ENCODE measurements at places on chromosomes 4 and X.

GRCh38 chrX:9503261-9503660 is 38.4 kb downstream of the TBL1X start:
- no peak for DNase-seq

- DNase-seq, result no peak
Observed at GRCh38 chr4:21476757-21477156, 471.8 kb downstream of the KCNIP4 start.

DNA sequence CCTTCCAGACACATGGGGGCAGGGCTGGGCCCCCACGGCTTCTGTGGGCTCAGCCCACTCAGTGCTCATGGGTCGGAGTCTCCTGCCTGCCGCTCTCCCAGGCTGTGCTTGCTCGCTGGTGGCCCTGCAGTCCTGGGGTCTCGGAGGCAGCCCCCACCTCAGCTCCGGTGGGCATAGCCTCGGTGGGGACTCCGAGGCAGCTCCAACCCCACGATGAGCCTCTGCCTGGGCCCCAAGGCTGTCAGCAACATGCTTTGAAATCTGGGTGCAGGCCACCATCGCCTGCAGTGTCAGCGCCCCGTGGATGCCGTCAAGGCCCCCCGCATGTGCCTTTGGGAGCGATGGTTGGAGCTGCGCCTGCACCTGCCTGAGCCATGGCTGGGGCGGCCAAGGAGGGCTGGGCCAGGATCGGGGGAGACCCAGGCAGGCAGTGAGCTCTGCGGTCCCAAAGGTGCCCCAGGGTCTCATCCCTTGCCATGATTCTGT is 30.2 kb upstream of the SPON2 start:
- DNase-seq, result no peak

- DNase-seq, result peak; percentile 80
Observed at GRCh38 chr4:118981839-118982381, 93.3 kb downstream of the SYNPO2 start.

GRCh38 chrX:14506866-14507265 is 22.5 kb upstream of the GLRA2 start:
- DNase-seq, result no peak

GRCh38 chrX:49991758-49992157 is 69.4 kb downstream of the CLCN5 start:
- DNase-seq, result no peak

DNA sequence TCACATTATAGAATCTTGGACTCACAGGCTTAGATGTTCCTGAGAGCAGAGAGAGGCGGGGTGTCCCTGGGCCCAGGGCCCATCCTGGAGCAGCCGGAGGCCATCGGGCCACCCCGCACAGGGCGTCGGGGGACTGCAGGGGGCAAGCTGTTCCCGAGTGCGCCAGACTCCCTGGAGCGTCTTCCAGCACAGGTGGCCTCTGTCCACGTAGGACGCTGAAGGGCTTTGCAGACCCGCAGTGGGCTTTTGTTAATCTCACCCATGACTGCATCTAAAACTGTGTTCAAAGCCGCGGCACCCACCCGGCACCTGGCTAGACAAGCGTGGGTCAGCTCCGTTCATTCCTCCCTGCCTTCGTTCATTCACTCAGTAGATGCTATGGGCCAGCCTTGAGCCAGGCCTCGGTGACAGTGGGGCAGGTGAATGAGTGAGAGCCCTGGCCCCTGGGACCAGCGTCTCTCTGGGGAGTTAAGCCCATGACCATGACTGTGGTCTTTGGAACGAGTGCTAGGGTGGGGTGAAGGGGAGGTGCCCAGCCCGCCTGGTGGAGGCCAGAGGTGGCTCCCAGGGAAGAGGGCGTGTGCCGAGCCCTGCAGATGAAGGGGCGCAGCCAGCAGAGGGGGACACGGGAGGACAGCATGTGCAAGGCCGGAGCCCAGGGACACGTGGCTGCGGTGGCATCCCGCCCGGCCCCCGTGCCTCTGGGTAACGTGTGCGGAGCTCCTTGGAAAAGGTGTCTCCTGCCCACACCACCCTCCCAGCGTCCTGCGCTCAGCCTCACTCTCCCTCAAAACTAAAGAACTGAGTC is 98.3 kb downstream of the HMX1 start:
- DNase-seq, result no peak

- no peak for DNase-seq
Observed at GRCh38 chr4:54728368-54728767, 70.6 kb downstream of the KIT start.

DNA sequence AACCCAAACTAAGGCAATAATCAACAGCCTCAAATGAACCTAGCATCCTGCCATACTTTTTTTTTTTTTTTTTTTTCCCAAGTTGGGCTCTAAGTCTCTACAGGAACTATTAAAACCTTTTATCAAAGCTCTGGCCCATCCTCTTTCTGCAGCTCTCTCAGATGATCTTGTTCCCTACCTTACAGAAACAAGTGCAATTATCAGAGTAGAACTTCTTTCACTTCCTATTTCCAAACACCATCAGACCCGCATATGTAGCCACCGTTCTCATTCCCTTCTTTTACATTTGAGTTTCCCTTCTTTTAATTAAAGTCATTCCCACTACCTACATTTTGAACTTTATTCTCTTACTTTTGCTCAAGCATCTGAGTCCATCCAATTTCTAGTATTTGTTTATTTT is 690.6 kb downstream of the DMD start:
- DNase-seq, result no peak

GRCh38 chr4:132542228-132542627 is 606.9 kb upstream of the PCDH10 start:
- no peak for DNase-seq

DNA sequence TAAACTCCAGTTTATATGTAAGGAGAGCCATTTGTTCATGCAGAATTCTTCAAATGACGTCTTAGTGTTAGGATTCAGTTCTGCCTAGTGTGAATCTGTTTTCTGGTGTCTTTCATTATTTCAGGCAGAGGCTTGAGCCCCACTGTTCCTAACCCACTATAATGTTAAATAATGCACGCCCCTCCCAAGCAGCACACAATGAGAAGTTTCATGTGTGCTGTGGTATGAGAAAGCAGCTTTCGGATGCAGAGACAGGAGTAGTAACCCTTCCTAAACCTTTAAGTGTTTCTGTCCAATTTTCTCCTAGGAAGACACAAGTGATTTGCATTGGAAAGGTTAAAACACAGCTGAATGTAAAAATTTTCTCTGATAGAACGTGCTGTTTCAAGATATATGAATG is 54.5 kb downstream of the TRIM2 start:
- DNase-seq, result no peak

- no peak for DNase-seq
Observed at GRCh38 chr4:147909225-147909624, 177.3 kb downstream of the ARHGAP10 start.

- peak; percentile 31 for DNase-seq
Observed at GRCh38 chrX:50988649-50989048, 78.1 kb downstream of the BMP15 start.

- no peak for DNase-seq
Observed at GRCh38 chrX:93695981-93696380, 22.0 kb downstream of the FAM133A start.

DNA sequence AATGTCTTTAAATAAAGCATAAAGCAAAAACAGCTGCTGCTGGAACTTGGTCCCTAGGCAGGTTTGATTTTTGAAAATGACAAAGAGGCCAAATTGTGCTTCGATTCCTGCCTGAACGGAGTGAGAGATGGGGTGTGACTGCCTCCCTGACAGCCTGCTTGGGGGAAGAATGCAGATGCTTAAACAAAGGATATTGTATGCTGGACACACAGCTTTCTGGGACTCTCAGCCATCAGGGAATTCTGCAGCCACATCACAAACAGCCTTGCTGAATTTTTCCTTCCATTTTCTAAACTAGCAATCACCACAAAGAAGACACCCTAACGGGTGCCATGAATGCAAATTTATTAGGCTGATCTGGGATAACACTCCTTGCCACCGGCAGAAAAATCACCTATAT is 83.9 kb upstream of the CPEB2 start:
- no peak for DNase-seq

DNA sequence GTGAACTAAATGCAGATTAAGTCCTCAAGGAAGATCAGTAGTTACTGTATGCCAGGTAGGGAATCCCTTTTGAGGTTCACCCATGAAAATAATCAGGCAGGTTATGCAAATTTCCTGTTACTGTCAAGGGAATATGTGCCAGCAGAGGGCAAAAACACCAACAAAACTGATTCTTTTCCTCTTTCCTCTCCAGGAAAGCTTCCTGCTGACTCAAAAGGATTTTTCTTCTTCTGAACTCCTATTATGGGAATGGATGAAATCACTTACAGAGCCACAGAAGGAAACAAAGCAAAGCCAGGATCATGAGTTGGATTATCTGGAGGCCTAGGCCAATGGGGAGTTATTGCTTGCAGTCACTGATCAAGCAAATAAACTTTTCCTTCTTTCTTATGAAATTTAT is 49.7 kb downstream of the TMPRSS11F start:
- no peak for DNase-seq

DNA sequence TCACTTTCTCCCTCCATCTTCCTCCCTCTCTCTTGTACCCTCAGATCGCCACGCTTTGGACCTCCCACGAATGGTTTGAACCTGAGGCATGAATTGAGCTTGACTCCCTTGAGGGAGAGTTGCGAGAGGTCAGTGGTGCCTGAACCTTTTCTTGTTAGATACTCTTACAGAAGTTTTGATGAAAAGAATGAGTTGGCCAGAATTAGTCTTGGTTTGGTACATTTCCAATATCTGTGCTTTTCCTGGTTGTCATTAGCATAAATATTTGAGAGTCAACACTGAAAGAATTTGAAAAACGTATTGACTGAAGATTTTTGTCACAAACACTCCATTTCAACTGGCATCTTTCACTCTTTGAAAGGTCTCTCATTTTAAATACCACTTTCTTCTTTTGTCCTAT is 510.6 kb upstream of the DIPK2B start:
- no peak for DNase-seq

GRCh38 chr4:9997886-9998285 is 23.4 kb downstream of the SLC2A9 start:
- no peak for DNase-seq

DNA sequence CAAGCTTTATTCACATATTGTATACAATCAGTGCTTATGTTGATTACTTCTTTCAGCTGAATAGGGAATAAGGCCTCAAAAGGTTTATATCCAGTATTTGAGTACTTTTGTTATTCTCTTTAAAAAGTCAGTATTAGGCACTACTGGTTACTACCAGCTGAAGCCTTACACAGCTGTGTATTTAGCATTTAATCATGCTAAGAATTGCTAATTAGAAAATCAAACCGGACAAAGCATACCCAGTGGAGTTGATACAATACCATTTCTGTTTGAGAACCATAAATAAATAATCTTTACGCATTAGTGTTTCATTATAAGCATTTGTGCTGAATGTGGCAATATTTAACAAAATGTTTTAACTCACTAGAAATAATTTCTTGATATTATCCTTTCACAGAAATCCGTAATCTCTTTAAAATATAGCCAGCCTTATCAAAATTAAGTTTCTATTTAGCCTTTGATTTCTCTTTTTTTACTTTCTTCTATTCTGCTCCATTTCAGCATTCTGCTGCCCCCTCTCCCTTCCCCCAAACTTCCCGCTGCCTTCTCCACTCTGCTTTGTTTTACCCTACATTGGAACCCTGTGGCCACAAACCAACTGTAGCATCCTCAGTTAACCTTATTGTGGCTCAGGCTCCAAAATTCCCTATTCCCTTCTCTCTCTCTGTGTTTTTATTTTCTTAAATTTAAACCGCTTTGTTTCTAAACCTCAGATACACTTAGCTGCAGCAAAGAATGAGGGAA is 37.8 kb downstream of the UGT8 start:
- no peak for DNase-seq

DNA sequence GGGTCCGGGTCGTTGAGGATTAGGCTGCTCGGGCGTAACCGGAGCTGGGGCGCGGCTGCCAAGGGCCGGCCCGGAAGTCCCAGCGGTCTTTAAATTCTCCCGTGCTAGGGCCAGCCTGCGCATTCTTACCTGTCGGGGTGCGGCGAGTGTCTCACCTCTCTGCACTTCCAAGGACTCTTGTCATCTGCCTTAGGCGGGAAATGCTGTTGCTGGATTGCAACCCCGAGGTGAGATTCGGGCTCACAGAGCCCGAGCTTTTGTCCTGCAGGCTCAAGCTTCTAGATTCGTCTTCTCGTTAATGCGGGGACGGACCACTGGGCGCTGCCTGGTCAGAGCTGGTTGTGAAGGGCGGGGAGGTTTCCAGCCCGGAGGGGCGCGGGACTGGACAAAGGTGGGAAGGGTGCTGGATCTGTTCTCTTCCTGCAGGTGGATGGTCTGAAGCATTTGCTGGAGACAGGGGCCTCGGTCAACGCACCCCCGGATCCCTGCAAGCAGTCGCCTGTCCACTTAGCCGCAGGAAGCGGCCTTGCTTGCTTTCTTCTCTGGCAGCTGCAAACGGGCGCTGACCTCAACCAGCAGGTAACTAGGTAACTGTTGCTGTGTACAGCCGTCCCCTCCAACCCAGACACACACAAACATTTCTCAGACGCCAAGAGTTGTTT is at the start of gene ANKRD37:
ANKRD37 (plus strand) TSS at position 118 of the 662 bp plus-strand sequence; CDS start at position 201, 83 bp downstream.
- DNase-seq, result no peak

DNA sequence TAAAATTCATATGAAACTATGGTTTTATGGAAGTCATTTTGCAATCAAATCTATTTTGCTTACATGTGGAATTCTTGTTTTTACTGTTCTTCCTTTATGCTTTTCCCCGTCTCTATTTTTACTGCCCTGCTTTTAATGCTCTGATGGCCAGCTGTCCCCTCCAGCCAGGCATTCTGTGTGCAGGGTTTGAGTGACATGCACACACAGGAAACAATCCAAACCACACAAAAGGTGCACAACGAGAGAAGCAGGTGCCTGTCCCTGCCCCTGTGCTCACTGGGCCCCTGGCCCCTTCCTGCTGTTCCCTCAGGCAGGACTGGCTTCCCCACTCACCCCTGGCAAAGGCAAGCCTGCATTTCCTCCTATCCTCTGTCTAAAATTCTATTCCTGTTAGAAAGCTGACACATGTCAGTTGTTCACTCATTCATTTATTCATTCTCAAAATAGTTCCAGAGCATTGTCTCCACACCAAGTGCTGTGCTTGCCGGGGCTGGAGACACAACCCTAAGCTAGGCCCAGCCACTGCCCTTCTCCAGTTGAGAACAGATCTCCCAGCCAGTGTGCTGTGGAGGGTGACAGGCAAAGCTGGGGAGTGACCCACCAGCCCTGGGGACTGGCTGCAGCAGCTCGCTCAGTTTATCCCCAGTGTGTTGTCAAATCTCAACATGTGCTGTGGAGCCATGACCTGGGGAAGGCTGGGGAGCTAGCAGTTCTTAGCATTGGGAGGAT is 346.3 kb downstream of the FBXW7 start:
- no peak for DNase-seq

GRCh38 chr4:180630012-180630665 is 1613.1 kb upstream of the TENM3 start:
- DNase-seq, result peak; percentile 31

GRCh38 chrX:16786139-16786790 is at the start of gene TXLNG:
Gene TXLNG (plus strand): TSS chrX:16786466. CDS start chrX:16786488, 22 bp downstream.
- DNase-seq, result peak; percentile 100

- peak; percentile 56 for DNase-seq
Observed at GRCh38 chrX:4668802-4669536, 955.5 kb upstream of the PRKX start.

Measured in common myeloid progenitor, CD34-positive (primary cell).